Neural progenitor cell (in vitro differentiated cells): ENCODE measurements at places on chromosomes 11 and 22.

DNA sequence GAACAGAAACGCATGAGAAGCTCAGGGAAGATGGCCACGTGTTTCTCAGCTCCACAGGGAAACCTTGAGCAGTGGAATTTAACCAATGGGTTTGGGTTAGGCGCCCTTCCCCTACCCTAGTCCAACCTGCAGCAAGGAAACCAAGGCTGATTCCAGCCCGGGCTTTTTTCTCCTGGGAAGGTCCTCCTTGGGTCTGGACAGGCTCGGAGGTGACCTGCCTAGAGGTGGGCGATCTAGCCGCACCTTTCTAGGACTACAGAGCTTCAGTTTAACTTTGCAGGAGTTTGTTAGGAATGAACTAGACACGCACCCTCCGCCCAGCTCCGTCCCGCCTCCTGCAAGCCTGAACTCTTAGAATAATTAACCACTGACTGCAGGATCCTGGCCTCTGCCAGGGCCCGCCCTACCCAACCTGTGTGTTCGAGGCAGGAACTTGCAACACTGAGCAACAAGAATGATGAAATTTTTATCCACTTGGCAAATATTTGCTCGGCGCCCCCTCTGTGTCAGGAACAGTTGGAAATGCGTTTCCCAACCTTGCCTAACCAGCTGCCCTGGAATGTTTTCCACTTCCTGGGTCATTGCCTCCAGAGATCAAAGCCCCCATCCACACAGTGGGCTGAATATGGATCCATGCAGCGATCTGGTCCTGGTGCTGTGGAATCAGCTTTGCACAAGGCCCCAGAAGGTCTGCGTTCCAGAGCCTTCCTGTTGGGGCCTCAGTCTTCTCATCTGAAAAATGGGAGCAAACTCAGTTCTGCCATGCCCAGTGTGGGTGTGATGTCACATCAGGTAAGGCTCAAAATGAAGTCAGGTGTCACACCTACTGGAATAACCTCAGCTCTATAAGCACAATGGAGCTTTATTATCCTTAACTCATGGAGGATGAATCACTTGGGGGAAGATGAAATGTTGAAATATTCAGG lies 13.3 kb downstream of the MPST start:
- DNase-seq = no peak

GRCh38 chr11:123829745-123830144 lies 23.6 kb upstream of the OR6M1 start:
- no peak for DNase-seq

- DNase-seq = no peak
These were observed 14.3 kb downstream of the TRIM22 start for GRCh38 chr11:5703741-5704536.

DNA sequence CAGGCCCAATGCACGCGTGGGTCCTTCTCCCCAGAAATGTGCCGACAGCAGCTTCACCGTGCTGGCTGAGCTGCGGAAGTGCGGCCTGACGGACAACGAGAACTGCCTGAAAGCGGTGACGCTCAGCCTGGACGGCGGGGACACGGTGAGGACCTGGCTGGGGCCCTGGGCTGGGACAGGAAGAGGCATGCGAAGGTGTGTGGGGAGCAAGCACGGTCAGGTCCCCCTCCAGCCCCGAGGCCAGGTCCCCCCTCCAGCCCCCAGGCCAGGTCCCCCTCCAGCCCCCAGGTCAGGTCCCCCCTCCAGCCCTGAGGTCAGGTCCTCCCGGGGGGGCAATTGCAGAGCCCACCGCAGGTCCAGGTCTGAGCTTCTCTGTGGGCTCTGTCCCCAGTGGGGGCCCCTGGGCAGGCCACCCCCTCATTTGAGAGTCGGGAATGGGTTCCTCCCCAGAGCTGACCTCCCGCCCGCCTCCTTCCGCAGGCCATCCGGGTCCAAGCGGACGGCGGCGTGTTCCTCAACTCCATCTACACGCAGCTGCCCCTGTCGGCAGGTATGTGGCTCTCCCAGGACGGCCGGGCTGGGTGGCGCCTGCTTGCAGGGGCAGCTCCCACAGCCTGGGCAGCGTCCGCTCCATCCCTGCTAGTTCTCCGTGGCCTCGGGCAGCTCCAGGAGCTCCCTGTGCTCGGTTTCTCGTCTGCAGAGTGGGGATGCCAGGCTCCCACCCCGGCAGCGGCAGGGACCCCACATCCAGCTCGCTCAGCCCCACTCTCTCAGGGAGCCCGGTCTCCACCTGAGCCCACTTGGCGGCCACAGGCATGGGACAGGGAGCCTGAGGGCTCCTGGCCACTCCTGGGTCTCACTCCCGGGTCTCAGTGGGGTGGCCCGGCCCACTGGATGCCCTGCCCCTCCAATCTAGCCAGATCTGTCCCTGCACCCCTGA lies 7.9 kb downstream of the MUC5B start:
- no peak for DNase-seq

- no peak for DNase-seq
These were observed 82.7 kb upstream of the HORMAD2 start for GRCh38 chr22:29997516-29997915.

GRCh38 chr11:17542249-17542648 lies 2.0 kb downstream of the USH1C start:
- DNase-seq = no peak

- DNase-seq = no peak
These were observed 420.6 kb downstream of the RAB38 start for GRCh38 chr11:87754685-87755084.
